Naive thymus-derived CD8-positive, alpha-beta T cell (primary cell): ENCODE measurements at places on chromosomes 7 and 10.

- DNase-seq, result no peak
Observed at GRCh38 chr10:46523962-46524471, 32.4 kb downstream of the GPRIN2 start.

DNA sequence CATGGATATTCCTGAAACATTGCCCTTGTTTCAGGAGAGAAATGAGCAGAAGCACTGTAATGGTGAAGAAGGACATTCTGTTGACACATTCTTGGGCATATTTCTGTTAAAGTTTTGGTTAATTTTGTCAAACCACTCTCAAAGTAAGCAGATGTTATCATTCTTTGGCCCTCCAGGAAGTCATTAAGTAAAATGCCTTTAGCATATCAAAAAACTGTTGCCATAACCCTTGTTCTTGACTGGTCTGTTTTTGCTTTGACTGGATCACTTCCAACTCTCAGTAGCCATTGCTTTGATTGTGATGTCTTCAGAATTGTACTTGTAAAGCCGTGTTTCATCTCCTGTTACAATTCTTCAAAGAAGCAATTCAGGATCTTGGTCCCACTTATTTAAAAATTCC, 404.3 kb upstream of the LRRTM3 start:
- DNase-seq, result no peak

GRCh38 chr7:129872054-129872453, 80.7 kb downstream of the UBE2H start:
- no peak for DNase-seq

GRCh38 chr10:71269301-71270288, 49.5 kb upstream of the SLC29A3 start:
- no peak for DNase-seq

DNA sequence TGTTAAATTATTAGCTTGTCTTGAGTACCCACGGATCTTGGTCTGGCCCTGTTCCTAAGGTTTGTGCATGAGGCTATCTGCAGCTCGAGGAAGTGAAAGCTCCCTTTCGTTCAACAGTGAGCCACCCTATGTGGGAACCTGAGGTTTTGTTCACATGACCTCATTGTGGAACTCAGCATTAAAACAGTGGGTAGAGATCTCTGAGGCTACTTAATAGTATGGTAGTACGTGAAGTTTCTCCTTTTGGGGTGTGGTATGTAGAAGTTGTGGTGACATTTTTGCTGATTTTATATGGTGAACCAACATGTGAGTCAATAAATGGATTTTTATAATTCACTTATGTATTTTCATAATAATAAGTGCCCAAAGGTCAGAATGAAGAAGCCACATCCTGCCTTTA, 252.7 kb upstream of the FERD3L start:
- DNase-seq, result no peak

DNA sequence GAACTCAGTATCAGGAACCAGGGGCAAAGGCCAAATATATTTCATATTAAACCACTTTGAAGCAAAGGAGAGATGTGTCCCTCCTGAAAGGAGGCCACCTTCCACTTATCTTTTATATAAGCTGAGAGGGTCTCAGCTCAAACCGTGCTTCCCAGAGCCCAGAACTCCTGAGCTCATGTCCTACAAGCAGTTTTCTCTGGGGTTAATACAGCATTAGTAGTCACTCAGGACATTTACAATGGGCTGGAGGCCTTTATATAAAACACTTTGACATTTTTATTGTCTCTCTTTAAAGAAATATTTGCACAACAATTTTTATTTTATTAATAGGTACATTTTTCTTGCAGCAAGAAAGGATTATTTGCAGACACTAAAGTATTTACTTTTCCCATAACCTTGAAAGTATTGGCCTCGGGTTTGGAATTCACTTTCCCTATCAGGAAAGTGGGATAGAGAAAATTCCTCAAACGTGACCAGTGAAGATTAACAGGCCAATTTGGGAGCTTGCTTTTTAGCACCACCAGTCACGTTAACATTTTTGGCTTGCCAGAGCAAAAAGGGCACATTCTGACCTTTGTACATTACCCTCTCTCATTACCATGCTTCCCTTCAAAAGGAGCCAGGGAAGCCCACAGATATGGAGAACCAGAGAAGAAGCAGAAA, 464.9 kb upstream of the NRP1 start:
- no peak for DNase-seq

DNA sequence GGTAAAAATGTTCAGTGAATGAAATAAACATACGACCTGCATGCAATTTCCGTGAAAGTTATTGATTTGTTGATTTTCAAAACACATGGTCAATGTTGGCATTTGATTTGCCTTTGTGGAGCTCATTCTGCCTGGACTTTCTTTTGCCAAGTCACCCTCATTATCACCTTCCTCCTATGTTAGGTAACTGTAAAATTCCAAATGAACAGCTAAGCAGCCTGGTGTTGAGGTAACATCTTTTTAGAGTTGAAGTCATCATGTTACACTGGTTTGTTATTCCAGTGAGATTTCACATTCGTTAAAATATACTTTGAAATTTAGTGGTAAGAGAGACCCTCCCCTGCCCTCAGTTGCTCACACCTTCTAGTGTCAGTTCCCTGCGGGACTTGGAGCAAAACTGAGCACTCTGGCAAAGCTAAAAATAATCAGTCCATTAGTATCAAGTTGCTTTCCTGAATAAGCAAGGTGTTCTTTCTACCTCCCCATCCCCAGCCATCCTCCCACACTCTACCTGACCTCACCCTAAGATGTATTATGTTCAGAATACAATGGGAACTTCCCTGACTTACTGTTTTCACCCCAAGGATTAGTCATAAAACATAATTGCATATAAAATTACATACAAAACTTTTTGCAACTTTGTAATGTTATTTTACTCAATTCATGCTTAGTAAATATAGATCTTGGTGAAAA, 283.3 kb upstream of the SEMA3A start:
- DNase-seq, result no peak

DNA sequence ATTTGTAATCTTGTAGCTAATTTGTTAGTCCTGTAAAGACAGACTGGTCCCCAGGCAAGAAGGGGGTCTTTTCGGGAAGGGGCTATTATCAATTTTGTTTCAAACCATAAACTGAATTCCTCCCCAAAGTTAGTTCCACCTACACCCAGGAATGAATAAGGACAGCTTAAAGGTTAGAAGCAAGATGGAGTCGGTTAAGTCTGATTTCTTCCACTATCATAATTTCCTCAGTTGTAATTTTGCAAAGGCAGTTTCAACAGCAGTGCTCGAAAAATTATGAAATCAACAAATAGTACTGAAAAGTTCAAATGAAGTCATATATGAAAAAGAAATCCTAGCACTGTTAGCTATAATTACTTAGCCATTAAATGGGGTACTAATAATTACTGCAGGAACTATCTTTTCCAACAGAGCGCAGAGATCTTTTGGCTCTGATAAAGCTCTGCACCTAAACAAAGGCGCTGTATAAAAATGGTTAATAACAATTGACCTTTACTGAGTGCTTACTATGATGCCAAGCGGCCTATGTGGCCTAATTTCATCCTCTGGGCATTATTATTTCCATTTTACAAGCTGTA, 756 bp upstream of the SEC24C start:
- no peak for DNase-seq

DNA sequence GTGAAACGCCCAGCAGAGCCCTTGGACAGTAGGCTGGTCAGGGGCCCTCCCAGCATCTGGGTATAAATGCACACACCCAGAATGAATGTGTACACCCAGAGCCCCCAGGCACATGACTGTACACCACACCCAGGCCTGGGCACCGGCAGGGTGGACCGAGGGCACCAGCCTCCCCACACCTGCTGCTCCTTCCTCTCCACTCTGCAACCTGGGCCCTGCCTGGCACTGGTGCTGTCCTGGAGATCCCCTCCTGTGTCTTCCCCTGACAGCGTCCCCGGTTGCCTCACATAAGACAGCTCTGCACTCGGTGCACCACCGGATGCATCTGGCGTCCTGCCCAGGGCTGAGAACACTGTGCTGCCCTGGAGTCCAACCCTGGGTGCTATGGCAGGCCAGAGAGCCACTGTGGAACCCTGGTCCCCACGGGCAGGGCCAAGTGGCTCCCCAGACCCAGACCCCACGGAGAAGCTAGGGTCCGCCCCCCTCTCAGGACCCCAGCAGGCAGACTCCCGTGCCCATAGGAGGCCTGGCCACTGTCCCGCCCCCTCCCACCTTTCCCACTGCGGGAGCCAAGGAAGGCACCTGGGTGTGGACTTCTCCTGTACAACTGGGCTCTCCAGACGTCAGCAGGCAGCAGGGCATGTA, 6.6 kb downstream of the RASGEF1A start:
- DNase-seq, result no peak
